SW 1271 (cell line): ENCODE measurements at places on chromosomes 5 and 9.
A peak's percentile ranks its signal among the peaks of the same experiment; 100 is the strongest.

- no peak for DNase-seq
Observed at GRCh38 chr9:99253772-99254431, 31.8 kb downstream of the SEC61B start.

DNA sequence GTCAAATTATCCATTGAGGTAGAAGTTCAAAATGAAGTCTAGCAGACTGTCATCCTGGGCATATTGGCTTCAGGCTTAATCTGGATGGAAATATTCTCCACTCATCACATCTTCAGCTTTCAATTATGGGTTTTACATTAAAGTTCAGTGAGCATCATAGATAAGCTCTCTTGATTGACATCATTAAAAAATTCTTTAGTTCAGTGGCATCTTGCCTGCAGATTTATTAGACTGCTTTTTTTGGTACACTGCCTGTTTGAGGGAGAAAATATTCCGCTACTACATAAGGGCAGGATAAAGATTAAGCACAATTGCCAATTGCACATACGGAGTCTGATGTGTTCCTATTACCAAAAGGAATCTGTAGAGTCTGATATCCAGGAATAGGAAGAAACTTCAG is 2353.8 kb downstream of the MAT2B start:
- no peak for DNase-seq

- DNase-seq: no peak
Observed at GRCh38 chr5:72459089-72459661, 48.0 kb downstream of the ZNF366 start.

- no peak for DNase-seq
Observed at GRCh38 chr5:77139001-77139400, 51.9 kb upstream of the ZBED3 start.

- no peak for DNase-seq
Observed at GRCh38 chr5:116953251-116953930, 378.8 kb upstream of the SEMA6A start.

GRCh38 chr5:169070413-169070812 is 230.5 kb downstream of the SLIT3 start:
- DNase-seq: no peak

DNA sequence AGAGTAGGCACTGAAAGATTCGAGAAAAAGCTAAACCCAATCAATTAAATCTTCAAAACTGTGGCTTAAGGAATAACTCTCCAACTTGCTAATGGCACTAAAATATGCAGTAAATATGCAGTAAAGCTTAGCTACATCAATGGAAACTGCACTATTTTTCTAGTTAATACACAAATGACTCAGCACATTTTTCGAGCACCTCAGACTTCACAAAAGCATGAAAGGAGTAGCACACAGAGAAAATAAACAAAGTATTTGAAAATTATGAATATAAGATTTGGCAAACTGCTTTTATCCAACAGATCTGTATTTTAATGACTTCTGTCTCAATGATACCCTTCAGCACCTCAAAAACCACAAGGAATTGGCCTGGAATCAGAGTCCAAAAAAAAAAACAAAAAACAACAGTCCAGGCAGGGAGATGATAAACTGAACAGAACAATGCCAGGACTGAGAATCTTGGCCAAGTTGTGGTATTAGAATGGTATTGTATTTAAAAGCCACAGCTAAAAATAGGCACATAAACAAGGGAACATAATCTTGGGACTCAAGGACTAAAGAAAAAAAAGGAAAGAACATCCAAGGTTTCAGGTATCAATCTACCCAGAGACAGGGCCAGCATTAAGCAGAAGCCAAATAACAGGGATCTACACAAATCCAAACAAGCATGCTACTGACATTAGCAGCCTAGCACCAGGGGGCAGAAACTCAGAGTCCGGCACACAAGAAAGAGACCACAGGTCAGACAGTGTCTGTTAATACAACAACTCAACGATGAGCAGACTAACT is 21.4 kb downstream of the TMEM245 start:
- no peak for DNase-seq

DNA sequence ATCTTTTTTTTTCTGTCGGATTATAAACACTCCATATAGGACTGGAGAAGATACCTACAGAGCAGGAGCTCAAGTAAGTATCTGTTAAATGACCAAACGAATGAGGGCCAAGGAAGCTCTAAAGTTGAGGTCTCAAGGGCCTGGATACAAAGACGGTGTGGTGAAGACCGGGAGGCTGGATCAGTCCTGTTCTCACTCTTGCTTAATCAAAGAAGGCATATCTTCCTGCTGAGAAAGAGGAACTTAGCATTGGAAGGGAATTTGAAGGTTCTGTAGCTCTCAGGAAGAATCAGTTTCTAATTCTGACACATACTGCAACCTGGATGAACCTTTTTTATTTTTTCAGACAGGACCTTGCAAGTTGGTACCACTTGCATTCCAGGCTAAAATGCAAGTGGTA is 28.3 kb upstream of the PAX5 start:
- DNase-seq: no peak

DNA sequence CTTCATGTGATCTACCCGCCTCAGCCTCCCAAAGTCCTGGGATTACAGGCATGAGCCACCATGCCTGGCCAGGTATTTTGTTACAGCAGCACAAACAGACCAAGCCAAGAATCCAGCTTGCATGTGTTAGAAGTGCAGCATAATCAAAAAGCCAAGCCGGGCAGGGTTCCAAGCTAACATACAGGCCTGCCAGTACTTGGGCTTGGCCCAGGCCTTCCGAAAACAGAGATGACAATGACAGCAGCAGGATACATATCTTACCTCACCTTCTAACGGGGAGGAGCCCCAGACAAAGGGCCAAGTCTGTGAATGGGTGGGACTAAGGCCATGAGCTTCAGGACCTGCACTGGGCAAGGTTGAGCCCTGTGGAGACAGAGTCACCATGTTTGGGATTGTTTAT is 91.4 kb upstream of the ZNF462 start:
- no peak for DNase-seq

DNA sequence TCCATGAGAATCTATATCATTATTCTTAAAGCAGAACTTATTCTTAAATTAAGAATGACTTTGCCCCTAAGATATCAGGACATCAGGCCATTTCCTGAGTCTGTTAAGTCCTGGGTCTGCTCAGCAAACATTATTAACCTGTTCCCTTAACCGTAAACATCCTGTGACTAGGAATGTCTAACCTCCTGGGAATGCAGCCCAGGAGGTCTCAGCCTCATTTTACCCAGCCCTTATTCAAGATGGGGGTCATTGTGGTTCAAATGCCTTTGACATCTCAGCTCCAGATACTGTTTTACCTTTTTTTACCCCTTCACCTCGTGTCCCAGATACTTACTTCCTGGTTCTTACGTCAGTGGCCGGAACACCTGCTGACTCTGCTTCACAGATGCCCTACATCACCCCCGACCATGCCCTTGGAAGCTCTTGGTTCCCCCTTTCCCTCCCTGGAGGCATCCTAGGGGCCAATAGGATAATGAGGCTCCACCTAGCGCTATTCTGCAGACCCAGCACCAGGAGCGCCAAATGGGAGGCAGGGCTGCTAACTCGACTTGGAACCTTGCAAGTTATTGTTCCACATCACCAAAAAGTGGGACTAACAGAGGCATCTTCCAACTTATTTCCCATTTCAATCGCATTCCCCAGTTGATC is 182.5 kb downstream of the MED10 start:
- no peak for DNase-seq

DNA sequence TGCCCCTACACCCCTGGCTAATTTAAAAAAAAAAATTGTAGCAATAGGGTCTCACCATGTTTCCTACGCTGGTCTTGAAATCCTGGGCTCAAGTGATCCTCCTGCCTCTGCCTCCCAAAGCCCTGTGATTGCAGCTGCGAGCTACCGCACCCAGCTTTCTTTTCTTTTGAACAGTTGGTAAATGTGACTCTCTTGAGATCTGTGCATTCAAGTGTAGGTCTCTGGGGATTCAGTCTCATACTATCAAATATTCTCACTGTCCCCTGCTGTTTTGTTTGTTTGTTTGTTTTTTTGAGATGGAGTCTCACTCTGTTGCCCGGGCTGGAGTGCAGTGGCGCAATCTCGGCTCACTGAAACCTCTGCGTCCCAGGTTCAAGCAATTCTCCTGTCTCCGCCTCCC is 42.3 kb upstream of the CXXC5 start:
- DNase-seq: no peak

DNA sequence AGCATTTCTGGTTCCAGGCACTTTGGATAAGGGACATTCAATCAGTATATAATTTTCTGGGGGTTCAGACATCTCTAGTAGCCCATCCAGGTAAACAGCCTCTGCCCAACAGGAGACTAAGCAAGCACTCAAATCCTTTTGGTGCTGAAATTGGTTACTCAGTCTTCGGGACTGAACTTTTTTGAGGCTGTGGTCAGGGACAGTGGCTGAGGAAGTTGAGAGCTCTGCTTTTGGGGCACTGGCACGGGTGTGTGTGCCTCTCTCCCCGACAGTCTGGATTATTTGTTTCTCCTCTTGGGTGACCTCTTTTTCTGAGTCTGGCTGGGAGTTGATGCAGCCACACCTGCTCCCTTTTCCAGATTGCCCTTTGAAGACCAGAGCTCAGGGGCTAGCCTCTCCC is 47.6 kb downstream of the ACER2 start:
- no peak for DNase-seq

DNA sequence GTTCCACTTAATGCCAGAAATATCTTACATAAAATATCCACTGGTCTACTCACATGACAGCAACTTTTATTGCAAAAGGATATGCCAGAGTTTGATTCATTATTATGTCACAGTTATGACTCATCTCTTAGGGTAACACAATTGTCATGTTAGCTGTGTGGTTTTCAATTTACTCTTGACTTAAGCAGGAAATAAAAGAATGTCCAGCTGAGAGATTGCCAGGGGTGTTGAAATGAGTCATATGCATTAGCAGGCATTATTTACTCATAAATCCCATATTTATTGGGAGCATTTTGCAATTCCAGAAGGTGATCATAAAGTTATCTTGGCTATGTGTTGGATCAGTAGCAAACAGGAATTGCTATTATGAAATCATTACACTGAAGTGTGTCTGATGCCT is 1164.6 kb upstream of the CDH18 start:
- peak; percentile 93 for DNase-seq

DNA sequence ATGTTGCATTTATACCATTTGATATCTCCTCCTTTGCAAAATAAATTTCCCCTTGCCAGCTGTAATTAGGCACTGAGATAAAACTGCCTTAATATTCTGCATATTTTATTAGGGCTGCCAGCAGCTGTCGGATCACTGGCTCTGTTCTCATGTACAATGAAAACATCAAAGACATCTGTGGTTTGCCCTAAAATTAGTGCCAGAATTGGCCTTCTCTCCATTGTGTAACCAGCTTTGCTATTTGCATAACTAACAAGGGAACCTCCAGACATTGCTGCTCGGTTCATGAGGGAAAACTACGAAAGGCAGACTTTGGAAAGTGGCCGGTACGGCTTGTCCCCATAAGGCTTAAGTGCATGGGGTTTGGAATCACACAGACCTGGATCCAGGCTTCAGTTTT is 45.5 kb upstream of the KIF2A start:
- DNase-seq: no peak

DNA sequence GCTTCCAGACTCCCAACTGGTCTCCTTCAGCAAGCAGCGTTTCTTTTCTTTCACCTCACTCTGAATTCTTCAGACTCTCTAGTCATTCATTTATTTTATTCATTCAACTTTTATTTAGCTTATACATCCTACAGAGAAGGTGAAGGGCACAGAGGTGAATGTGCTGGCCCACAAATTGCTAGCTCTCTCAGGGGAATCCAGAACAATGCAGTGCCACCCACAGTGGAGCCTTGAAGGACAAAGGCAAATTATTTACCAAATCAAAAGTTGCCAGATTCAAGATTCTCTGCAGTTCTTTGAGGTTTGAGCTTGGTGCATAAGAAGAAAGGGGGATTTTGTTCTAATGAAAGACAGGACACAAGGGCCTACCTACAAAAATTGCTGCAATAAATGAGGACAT is 29.7 kb downstream of the GRIA1 start:
- no peak for DNase-seq

DNA sequence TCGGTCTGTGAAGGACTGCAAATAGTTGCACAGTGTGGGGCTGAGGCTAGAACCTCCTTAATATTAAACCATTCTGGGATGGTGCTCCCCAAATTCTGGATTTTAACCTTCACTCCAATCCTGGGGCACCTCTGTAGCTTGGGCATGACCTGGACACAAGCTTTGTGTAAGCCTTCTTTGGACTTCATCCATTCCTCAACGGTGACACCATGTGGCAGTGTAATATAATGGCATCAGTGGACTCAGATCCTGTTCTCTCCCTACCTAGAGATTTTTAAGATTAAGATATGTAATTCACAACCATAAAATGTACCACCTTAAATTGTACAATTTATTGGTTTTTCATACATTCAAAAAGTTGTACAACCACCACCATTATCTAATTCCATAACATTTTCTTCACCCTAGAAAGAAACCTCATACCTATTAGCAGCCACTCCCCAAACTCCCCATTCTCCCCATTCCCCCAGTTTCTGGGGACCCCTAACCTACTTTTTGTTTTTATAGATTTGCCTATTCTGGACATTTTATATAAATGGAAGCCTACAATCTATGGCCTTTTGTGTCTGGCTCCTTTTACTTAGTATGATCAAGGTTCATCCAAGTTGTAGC is 4.8 kb upstream of the PLGRKT start:
- peak; percentile 21 for DNase-seq

DNA sequence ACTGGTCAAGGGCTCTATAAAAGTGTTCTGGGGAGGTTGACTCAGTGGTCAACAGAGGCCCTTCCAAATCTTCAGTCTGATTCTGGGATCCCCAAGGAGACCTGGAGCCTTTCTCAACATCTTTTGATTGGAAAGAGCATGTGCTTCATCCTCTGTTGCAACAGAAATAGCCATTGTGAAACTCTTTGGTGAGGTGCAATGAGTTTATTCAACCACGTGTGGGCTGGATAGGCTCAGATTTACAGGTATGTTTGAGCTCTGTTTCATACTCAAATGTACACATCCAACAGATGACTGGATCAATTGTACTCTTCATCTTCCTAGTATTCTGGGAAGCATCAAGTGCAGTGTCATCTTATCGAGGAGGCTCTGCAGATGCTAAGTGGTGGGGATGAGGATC is 60.5 kb downstream of the CTSL start:
- DNase-seq: no peak

- peak; percentile 31 for DNase-seq
Observed at GRCh38 chr5:120655828-120656435, 191.8 kb downstream of the PRR16 start.

- DNase-seq: no peak
Observed at GRCh38 chr9:91240596-91241165, 121.0 kb downstream of the AUH start.

DNA sequence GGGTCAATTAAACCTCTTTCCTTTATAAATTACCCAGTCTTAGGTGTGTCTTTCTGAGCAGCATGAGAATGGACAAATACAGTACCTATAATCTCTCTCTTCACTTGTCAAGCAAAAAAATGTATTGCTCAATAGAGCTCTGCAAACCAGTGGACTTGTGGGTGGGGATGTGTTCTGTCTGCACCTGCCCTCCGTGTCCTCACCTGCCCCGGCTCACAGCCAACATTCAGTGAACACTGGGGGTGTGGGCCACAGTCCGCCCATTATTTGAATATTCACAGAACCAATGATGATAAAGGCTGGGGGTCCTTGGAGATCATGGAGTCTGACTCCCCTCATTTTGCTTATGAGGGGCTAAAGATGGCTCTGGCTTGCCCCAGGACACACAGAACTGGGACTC is 36.9 kb upstream of the MED27 start:
- no peak for DNase-seq

- no peak for DNase-seq
Observed at GRCh38 chr9:29644514-29644913, 2071.2 kb upstream of the C9orf72 start.

GRCh38 chr9:104905153-104905901 is 22.6 kb downstream of the ABCA1 start:
- DNase-seq: no peak
